ENCODE measurements at places on chromosomes 2 and 18. TPM values are rescaled to one million over a fixed set of nuclear protein-coding genes. Genes with fewer than 3 reads are reported as not detected.

The GCG gene
- not detected for total RNA-seq

The ALPG gene
- not detected for total RNA-seq

The LCT gene
- total RNA-seq = not detected

The AQP4 gene
- not detected for total RNA-seq

The PID1 gene
- 0.68 TPM for total RNA-seq

The LYG1 gene
- total RNA-seq = 1.2 TPM

The CFAP65 gene
- not detected for total RNA-seq

The POU3F3 gene
- total RNA-seq = 0.35 TPM

The TMEM169 gene
- 0.29 TPM for total RNA-seq

The ONECUT2 gene
- total RNA-seq = 0.15 TPM

The RIT2 gene
- not detected for total RNA-seq

The CAPN14 gene
- 0.15 TPM for total RNA-seq

The NCKAP5 gene
- total RNA-seq = 9.9 TPM

The IL36A gene
- total RNA-seq = not detected

The ASXL3 gene
- total RNA-seq = 0.47 TPM

The ALPI gene
- total RNA-seq = not detected

The WNT6 gene
- total RNA-seq = not detected

The SAG gene
- total RNA-seq = not detected

The SCN2A gene
- total RNA-seq = 0.06 TPM

The SH3BP4 gene
- total RNA-seq = 62.5 TPM

The COLEC11 gene
- 0.29 TPM for total RNA-seq

The ZSWIM2 gene
- total RNA-seq = not detected

The SCYGR4 gene
- not detected for total RNA-seq

The LINC00305 gene
- 2.6 TPM for total RNA-seq

The MYCN gene
- total RNA-seq = 1.8 TPM

The SLC30A3 gene
- total RNA-seq = 6.5 TPM

The IMP4 gene
- 63.6 TPM for total RNA-seq

The TMEM247 gene
- not detected for total RNA-seq

The TBR1 gene
- not detected for total RNA-seq

The COL6A3 gene
- total RNA-seq = 244 TPM

The STAT4 gene
- total RNA-seq = 0.44 TPM

The SPEG gene
- total RNA-seq = 1.7 TPM

The SNORC gene
- 0.39 TPM for total RNA-seq

The LOXL3 gene
- 2.7 TPM for total RNA-seq

The ATL2 gene
- 48.5 TPM for total RNA-seq

The ARHGAP15 gene
- total RNA-seq = not detected

The CYS1 gene
- 1.1 TPM for total RNA-seq

The ALPP gene
- total RNA-seq = not detected

The ABCG8 gene
- total RNA-seq = not detected

The HOXD12 gene
- total RNA-seq = not detected

The VWA3B gene
- not detected for total RNA-seq

The AP1S3 gene
- total RNA-seq = 6.7 TPM

The UGT1A6 gene
- not detected for total RNA-seq

The ASB18 gene
- not detected for total RNA-seq

The NPPC gene
- total RNA-seq = 0.82 TPM

All from glomerular endothelial cell (primary cell).